Stimulated activated CD4-positive, alpha-beta T cell treated with anti-CD3 and anti-CD28 coated beads, Interleukin-15, amount 100 ng/mL, for 24 hours (primary cell): ENCODE measurements at places on chromosomes 3 and 15.

- DNase-seq = peak; percentile 88
Measured at GRCh38 chr15:72155635-72156616, 37.7 kb downstream of the SENP8 start.

- DNase-seq = no peak
Measured at GRCh38 chr3:17469954-17470353, 272.5 kb downstream of the TBC1D5 start.

GRCh38 chr3:29683018-29683993, 402.4 kb downstream of the RBMS3 start:
- no peak for DNase-seq

DNA sequence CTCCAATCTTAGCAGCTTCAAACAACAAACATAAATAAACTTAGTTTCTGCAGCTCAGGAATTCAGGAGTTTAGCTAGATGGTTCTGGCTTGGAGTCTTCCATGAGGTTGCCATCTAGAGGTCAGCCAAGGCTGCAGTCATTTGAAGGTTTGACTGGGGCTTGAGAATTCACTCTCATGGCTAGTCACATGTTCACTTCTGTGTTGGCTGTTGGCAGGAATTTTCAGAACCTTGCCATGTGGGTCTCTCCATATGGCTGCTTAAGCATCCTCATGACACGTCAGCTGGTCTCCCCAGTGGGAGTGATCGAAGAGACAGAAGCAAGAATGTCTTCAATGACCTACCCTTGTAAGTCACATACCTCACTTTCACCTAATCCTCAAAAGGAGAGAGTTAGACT, 269.2 kb upstream of the CNTN3 start:
- no peak for DNase-seq

- DNase-seq = no peak
Measured at GRCh38 chr3:100023595-100023994, 90.7 kb downstream of the FILIP1L start.

DNA sequence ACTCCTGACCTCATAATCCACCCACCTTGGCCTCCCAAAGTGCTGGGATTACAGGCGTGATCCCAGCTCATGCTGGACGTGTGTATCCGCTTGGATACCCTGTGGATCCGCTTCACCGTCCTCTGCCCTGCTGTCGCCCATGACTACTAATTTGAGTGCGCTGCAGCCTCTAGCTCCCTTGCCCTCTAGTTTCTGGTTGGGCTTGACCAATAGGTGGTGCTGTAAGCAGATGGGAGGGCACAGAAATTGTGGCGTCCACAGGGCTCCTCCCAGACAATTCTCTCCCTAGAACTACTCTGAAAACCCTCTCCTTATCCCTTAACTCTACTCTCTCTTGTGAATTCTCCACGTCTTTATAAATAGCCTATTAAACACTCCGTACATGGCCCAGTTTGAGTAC, 36.2 kb downstream of the ZPLD1 start:
- no peak for DNase-seq

DNA sequence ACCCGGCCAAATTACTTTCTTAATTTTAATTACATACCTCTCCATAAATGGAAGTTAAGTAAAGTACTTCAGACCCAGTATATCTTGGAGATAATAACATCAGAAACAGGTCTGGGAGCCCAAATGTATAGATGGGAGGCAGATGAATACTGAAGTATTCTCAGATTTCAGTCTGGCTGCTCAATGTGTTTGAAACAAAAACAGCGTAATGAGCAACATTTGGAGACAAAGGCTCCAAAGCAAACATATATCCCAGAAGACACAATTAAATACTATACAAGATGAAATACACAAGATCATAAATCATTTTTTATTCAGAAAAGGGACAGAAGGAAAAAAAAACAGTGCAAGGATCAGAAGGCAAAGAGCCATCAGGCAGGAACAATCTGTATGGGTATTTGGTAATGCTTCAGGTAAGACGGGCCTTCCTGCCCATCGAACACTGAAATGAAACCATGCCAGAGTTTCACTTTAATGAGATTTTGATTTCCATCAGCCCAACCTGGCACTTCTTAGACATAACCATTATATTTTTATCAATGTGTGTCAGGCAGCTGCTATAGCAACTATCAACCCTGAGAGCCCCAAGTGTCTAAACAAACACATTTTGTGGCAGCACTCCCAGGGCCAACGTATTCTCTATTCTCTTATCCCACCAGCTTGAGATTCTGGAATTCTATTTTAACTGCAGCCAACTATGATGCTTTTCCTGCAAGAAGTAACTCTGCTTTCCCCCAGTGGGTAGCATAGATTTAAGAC, 210.8 kb downstream of the STT3B start:
- DNase-seq = no peak

GRCh38 chr15:31265090-31265870, 61.4 kb upstream of the KLF13 start:
- no peak for DNase-seq

GRCh38 chr15:81296673-81297072, 27.3 kb downstream of the STARD5 start:
- DNase-seq = peak; percentile 80

DNA sequence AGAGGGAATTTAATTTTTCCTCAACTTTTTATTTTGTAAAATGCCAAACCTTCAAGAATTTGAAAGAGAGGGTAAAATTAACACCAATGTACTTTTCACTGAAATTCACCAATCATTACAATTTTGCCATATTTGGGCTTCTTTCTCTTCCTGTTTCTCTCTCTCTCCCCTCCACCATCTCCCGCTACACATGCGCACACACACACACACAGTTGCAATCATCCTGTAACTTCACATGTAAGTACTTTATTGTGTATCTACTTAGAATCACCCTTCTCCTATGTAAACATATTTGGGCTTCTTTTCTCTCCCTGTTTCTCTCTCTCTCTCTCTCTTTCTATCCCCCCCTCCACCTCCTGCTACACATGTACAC, 7.4 kb downstream of the ARL14 start:
- DNase-seq = no peak

- peak; percentile 25 for DNase-seq
Measured at GRCh38 chr3:9934235-9934621, 594 bp downstream of the CRELD1 start.

DNA sequence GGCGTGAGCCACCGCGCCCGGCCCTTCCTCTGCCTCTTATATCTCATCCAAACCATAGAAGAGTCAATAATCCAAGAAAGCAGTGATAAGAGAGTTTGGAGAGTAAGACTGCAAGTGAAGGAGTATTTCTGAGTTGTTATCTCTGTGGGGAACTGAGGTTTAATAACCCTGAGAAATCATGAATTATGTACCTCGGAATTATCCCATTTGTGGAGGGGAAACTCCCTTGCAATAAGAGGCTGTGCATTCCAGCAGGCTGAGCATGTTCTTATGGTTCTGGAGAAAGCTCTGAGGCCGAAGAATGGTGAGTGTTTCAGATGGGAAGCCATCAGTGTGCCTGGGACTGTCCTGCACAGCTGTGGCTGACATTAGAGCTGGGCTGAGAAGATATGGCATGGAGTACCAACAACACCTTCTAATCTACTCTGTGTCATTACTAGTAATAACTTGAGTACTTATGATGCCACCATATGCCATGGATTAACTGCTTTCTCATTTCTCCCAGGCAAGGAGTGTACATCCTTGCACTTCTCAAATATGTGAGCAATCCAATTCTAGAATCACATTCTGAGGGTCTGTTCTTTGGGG, 31.4 kb upstream of the NOX5 start:
- DNase-seq = no peak

GRCh38 chr3:43727930-43728329, 37.2 kb downstream of the ABHD5 start:
- no peak for DNase-seq

- no peak for DNase-seq
Measured at GRCh38 chr3:163011596-163011995, 1515.0 kb downstream of the OTOL1 start.

GRCh38 chr15:78628227-78628626, 7.4 kb upstream of the CHRNA3 start:
- DNase-seq = no peak

- no peak for DNase-seq
Measured at GRCh38 chr3:141905129-141905528, 28.7 kb downstream of the ATP1B3 start.

DNA sequence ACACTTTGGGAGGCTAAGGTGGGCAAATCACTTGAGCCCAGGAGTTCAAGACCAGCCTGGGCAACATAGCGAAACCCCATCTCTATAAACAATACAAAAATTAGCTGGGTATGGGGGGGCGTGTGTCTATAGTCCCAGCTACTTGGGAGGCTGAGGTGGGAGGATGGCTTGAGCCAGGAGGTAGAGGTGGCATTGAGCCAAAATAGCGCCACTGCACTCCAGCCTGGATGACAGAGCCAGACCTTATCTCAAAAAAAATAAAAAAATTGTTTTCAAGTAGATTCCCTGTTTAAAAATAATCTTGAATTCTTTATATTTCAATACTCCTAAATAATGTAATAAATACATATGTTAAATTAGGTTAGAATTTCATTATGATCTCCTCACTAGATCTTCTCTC, 9.8 kb downstream of the HMCES start:
- no peak for DNase-seq

DNA sequence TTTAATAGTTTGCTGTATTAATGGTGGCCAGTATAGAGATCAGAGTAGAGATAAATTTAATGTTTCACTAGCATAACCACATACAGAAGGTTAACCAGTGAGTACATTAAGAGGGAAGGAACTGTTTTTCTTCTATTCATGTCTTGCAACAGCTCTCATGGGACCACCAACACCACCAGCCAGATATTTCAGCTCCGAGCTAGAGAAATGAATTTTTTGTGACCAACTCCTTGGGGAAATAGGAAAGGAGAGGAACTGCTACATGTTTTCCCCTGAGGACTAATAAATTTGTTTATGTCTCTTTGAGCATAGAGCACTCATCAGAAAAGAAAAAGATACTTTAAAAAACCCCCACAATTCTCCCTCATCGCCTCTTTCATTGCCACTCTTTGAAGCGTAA, 247.5 kb downstream of the MBNL1 start:
- no peak for DNase-seq

DNA sequence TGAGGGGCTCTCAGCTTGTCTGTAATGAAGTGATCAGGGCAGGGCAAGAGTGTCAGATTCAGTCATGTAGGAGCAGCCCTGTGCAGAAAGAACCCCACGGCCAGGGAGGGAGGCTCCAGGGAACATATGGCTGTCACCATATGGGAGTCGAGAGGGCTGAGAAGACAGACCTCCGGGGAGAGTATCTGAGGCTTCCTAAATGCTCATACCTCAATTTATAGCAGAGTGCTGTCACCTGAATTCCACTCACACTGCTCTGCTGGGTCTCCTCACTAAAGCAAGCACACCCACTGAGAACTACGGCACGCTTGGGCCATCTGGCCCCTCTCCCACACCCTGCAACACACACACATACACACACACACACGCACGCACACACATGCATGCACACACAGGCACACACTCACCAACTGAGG, 92.3 kb upstream of the TJP1 start:
- no peak for DNase-seq

- no peak for DNase-seq
Measured at GRCh38 chr15:80503319-80503952, 99.3 kb downstream of the ARNT2 start.

GRCh38 chr15:81157195-81157938, 23.3 kb downstream of the CFAP161 start:
- no peak for DNase-seq

GRCh38 chr15:25859838-25860645, 3.1 kb downstream of the ATP10A start:
- peak; percentile 31 for DNase-seq

DNA sequence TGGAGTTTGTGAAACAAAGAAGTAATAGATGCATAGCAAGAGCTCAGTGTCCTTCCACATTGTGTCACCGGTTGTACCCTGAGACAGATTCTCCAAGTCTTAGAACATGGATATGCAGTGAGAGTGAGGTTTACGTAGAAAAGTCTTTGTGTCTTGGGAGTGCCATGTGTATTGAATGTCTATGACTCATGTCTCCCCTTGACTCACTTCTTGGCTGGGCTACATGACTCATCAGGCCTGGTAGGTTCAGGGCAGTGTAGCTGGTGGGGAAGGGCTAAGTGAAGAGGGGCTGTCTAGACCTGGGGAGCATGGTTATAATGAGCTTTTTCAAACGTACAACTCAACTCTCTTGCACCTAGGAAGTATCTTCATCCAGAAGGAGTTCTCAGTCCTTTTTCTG, 167.4 kb downstream of the GAP43 start:
- DNase-seq = peak; percentile 69

DNA sequence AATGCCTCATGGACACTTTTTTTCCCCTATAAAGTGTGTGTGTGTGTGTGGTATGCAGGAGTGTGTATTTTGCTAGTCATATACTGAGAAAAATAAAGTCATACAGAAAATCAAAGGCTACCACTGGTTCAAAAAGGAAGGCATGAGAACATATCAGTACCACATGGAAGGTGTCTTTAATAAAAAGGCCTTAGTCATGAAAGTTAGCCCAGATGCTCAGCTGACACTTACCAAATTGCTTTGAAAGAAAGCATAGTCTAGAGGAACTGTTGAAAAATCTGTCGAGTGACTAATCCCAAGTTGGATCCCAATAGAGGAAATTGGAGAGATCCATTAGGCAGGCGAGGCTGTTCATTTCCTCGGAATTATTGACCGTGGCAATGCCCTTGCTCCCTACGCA, 432.9 kb upstream of the CFAP20DC start:
- no peak for DNase-seq
